ENCODE measurements at places on chromosomes 5 and 9.

- H3K4me3 ChIP-seq, result no peak overlapping the region
- H3K27ac ChIP-seq, result no peak overlapping the region
- H3K36me3 ChIP-seq, result peaks cover 35% of the 10 kb centered on the region
- no peak for DNase-seq
Observed at GRCh38 chr9:78324068-78324650, 27.2 kb downstream of the PSAT1 start.

DNA sequence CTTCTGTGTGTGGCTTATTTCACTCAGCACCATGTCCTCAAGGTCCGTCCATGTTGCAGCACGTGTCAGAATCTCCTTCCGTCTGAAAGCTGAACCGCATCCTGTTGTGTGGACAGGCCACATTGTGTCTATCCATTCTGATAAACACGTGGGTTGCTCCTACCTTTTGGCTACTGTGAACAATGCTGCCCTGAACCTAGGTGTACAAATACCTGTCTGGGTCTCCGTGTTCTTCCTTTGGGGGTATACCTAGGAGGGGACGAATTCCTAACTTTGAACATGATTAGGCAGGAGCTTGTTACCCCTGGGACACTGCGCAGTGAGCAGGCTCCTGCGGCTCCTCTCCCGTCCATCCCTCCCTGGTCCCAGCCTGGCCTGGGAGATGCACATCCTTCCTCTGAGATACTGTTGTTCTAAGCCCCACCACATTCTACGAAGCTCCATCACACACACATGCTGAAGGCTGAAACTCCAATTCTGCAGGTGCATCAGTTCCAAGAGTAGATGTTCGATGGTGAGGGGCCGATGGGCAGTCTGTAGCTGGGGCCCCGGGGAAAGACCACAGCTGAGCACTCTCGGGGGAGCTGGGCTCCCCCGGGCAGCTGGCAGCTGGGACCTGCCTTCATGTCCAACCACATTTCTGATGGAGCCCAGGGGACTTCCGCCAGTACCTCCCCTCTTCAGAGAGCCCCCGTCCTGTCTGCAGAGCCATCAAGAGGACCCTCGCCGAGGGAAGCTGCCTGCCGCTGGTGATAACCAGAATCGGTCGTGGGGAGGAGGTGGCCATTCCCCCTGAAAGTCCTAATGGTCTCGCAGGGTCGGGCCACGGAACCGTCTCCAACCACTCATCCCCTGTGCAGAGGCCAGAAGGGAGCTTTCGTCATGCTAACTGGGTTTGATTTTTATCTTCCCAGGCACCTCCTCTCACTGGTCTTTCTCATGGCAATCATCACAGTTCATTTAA lies 120.9 kb downstream of the COL23A1 start:
- H3K27me3 ChIP-seq, result peaks cover 20% of the 10 kb centered on the region
- H3K4me1 ChIP-seq, result peaks cover 18% of the 10 kb centered on the region
- H3K36me3 ChIP-seq, result no peaks in the 10 kb centered on the region
- no peak overlapping the region for H3K4me3 ChIP-seq
- no peak for DNase-seq

DNA sequence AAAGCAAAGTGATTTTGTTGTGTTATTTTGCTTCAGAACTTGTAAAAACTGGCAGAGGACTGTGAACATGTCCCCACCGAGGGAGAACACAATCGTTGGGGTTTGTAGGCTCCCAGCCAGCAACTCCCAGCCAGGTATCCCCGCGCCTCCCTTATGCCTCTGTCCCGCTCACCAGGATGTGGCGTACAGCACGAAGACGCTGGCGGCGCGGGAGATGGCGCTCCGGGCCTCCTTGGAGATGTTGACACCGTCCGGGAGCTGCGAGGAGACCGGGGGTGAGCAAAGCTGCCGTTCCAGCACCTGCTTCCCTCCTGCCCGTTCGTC lies 630 bp downstream of the POLE3 start:
- peak overlapping the region; percentile 98 for H3K4me3 ChIP-seq
- H3K27me3 ChIP-seq, result no peaks in the 10 kb centered on the region
- H3K27ac ChIP-seq, result peak overlapping the region; percentile 99
- peaks cover 15% of the 10 kb centered on the region for H3K36me3 ChIP-seq

DNA sequence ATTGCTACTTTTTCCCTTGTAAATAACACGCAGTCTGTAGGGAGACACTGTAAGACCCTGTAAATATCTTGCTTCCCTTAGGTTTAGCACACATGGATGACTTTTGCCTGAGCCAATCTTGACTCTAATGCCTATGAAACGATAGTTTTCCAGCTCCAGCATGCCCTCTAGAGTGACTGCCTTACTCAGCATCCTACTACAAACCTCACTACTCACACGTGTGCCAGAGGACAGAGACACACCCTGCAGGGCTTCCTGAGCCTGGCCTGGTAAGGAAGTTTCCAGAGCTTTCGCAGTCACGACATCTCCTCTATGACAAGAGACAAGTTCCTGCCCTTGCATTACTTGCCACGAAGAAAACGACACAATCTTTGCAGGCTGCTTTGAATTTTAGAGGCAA lies 138.1 kb downstream of the ATPSCKMT start:
- H3K27me3 ChIP-seq, result peaks cover 18% of the 10 kb centered on the region
- H3K36me3 ChIP-seq, result no peaks in the 10 kb centered on the region
- no peak overlapping the region for H3K27ac ChIP-seq
- H3K4me3 ChIP-seq, result no peak overlapping the region
- no peak for DNase-seq

GRCh38 chr5:14872070-14872989 lies 752 bp upstream of the ANKH start:
- peak; percentile 46 for DNase-seq
- H3K27me3 ChIP-seq, result peaks cover 27% of the 10 kb centered on the region
- H3K4me1 ChIP-seq, result peaks cover 24% of the 10 kb centered on the region
- H3K4me3 ChIP-seq, result peak overlapping the region; percentile 82
- peak overlapping the region; percentile 89 for H3K27ac ChIP-seq
- H3K36me3 ChIP-seq, result no peaks in the 10 kb centered on the region

DNA sequence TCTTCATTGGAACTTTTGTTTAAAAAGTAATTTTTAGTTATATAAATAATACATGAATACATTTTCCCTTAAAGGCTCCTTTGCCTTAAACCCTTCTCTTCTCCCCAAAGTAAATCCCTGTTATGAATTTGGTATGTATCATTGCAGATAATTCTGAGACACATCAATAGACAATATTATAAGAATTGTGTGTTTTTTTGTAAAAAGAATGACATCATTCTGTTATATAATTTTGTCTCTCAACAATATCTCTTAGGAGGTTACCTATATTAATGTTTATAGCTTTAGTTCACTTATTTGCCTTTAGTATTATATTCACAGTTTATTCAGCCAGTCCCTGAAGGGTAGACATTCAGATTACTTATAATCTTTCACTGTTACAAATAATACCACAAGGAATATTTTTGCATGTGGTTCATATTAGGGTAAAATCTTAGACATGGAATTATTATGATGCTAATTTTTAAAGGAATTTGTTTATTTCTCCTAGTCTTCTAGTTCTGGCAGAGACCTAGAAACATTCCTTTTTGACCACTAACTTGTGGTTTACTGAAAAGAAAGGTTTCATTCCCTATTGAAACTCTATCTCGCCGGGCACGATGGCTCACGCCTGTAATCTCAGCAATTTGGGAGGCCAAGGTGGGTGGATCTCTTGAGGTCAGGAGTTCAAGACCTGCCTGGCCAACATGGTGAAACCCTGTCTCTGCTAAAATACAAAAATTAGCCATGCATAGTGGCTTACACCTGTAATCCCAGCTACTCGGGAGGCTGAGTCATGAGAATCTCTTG lies 105.6 kb downstream of the KCTD16 start:
- H3K4me3 ChIP-seq, result no peak overlapping the region
- H3K27me3 ChIP-seq, result no peaks in the 10 kb centered on the region
- peaks cover 26% of the 10 kb centered on the region for H3K36me3 ChIP-seq
- H3K27ac ChIP-seq, result no peak overlapping the region
- DNase-seq, result no peak

GRCh38 chr9:127014216-127014909 lies 99.8 kb downstream of the RALGPS1 start:
- H3K27ac ChIP-seq, result no peak overlapping the region
- peaks cover 4% of the 10 kb centered on the region for H3K4me1 ChIP-seq
- H3K27me3 ChIP-seq, result no peaks in the 10 kb centered on the region
- no peaks in the 10 kb centered on the region for H3K36me3 ChIP-seq
- DNase-seq, result no peak

- H3K36me3 ChIP-seq, result no peaks in the 10 kb centered on the region
- DNase-seq, result no peak
- peaks cover 3% of the 10 kb centered on the region for H3K27me3 ChIP-seq
- no peaks in the 10 kb centered on the region for H3K4me1 ChIP-seq
- no peak overlapping the region for H3K4me3 ChIP-seq
Observed at GRCh38 chr9:110105107-110105506, 102.9 kb downstream of the C9orf152 start.

DNA sequence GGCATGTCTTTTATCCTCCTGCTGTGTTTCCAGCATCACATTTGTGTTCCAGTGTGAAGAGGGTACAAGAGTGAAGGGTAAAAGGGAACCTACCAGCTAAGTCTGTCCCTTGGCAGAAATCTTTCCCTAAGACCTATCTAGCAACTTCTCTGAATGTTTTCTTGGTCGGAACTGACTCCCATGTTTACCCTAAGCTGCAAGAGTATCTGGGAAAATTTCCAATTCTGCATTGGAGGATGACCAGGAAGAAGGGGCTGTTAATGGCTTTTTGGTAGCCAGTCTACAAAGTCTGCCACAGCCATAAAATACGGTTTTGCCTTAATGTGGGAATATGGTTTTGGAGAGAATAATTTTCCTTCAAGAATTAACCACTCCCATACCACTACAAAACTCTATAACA lies 75.1 kb downstream of the MAST4 start:
- no peaks in the 10 kb centered on the region for H3K36me3 ChIP-seq
- H3K4me1 ChIP-seq, result peaks cover 50% of the 10 kb centered on the region
- H3K27me3 ChIP-seq, result no peaks in the 10 kb centered on the region
- no peak for DNase-seq
- H3K27ac ChIP-seq, result no peak overlapping the region

DNA sequence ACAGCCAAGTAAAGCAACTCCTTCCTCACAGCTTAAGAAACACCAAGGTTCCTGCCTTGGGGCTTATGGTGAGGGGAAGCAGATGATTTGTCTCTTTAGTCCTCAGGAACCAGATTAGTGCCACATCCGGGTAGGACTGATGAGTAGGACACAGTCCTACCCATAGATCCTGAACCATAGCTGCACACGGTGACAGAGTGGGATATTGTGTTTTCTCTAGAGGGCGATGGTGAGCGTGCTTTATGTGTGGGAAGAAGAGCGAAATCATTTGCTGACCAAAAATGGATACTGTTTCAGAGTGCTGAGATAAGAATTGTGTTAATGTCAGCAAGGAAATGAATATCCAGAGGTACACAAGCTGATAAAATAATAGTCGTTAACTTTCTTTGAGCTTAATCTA lies 209.0 kb upstream of the FBXL7 start:
- H3K4me3 ChIP-seq, result no peak overlapping the region
- DNase-seq, result no peak
- no peaks in the 10 kb centered on the region for H3K27me3 ChIP-seq
- peaks cover 3% of the 10 kb centered on the region for H3K36me3 ChIP-seq
- no peaks in the 10 kb centered on the region for H3K4me1 ChIP-seq

DNA sequence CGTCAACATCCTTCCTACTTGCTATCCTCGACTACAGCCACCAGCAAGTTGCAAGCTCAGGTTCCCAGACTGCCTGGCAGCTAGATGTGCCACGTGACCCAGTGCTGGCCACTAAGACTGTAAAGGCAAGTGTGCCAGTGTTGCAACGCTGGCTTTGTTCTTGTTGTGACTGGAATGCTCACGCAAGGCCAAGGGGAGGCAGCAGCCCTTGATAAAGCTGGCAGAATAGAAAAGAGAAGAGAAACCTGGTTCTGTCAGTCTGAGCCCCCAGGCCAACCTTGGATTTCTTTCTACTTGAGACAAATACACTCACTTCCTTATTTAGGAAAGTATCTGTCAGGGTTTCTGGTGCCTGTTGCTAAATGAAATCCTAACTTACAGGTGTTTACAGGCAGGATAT lies 113.0 kb downstream of the KLHL3 start:
- DNase-seq, result no peak
- no peak overlapping the region for H3K27ac ChIP-seq
- H3K27me3 ChIP-seq, result no peaks in the 10 kb centered on the region
- H3K4me1 ChIP-seq, result no peaks in the 10 kb centered on the region
- no peak overlapping the region for H3K4me3 ChIP-seq

DNA sequence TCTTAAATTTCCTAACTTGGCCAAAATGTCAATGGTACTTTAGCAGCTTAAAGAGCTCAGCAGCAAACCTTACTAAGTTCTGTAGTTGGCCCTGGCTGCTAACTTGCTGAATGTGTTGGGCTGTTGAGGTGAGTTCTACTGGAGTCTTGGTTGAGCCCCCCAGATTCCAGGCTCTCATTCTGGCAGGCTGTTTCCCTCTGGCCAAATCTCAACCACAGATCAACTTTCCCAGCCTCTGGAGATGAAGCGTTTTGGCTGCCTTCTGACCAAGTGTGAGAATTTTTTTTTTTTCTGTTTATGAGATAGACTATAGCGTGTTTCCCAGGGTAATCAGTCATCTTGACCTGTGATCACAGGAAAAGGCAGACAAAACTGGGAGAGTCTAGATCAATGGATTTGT lies 343.7 kb downstream of the EBF1 start:
- H3K4me3 ChIP-seq, result no peak overlapping the region
- peaks cover 9% of the 10 kb centered on the region for H3K27me3 ChIP-seq
- no peaks in the 10 kb centered on the region for H3K36me3 ChIP-seq
- H3K27ac ChIP-seq, result no peak overlapping the region
- DNase-seq, result no peak
- peaks cover 6% of the 10 kb centered on the region for H3K4me1 ChIP-seq

DNA sequence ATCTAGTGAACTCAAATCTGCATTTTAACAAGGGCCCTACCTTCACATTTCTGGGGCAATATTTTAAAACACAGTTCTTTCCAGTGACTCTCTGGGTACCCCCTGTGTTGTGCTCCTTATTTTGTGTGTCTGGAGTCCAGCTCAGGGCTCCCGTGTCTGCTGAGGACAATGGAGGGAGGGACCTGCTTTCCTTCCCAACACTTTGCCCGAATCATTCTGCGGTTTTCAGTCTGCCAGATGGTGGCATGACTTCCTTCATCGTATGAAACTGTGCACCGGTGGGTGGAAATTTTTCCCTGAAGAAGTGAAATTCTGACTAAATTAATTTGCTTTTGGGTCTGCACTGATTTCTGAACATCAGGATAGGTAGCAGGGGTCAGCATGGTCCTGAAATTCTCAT lies 153.6 kb upstream of the CD180 start:
- no peak for DNase-seq
- H3K36me3 ChIP-seq, result no peaks in the 10 kb centered on the region
- H3K4me3 ChIP-seq, result no peak overlapping the region
- H3K4me1 ChIP-seq, result peaks cover 4% of the 10 kb centered on the region
- no peaks in the 10 kb centered on the region for H3K27me3 ChIP-seq

DNA sequence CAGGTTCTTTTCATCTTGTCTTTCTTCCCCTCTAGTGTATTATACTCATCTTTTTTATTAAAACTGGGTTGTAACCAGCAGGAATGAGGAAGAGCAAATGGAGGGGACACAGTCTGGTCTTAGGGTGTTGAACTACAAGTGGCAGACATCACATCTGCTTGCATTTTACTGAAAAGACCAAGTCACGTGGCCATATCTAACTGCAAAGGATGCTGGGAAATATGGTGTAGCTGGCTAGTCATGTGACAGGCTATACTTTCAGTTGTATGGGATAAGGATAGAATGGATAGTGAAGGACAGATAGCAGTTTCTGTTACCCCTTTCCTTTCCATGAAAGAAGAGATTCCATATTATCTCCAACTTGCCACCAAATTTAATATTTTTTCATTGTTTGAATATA lies 13.0 kb upstream of the FGD3 start:
- no peak overlapping the region for H3K27ac ChIP-seq
- no peak for DNase-seq
- no peaks in the 10 kb centered on the region for H3K36me3 ChIP-seq
- H3K27me3 ChIP-seq, result no peaks in the 10 kb centered on the region

All from progenitor cell of endocrine pancreas (in vitro differentiated cells).